ENCODE measurements at places on chromosomes 11 and 22. TPM values are rescaled to one million over a fixed set of nuclear protein-coding genes. Genes with fewer than 3 reads are reported as not detected.

DNA sequence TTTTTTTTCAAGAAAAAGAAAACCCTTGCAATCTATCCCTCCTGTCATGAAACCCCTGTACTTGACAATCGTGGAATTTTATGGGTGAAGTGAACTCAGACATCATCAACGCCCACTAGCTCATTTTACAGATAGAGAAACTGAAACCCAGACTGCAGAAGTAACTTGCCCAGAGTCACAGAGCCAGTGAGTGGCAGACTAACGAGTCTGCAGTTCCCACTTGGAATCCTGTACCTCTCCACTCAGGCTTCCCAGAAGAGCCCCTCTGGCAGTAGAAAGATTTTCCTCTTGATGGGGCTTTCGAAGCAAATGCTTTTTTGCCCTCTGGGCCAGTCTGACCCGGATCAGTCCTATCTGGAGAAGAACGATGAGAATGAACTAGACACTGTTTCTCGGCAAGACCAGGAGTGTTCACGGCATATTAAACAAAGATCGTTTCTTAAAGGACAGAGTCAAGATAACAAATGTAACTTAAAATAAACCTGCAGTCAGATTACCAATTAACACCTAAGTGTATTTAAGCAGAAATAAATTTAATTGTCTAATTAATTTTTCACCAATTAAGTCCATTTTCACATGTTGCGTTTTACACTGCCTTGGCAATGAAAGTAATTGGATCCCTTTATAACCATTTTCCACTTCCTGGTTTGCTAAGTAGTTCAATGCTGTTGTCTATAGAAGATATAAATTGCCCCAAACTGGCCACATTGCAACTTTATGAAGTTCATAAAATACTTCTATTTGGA, 61.3 kb upstream of the CREB3L1 start:
- H3K4me1 ChIP-seq: no peaks in the 10 kb centered on the region
- no peaks in the 10 kb centered on the region for H3K27me3 ChIP-seq
- H3K27ac ChIP-seq: no peak overlapping the region

- peaks cover 18% of the 10 kb centered on the region for H3K4me1 ChIP-seq
- H3K27ac ChIP-seq: peak overlapping the region; percentile 26
- no peak overlapping the region for H3K4me3 ChIP-seq
- H3K36me3 ChIP-seq: no peaks in the 10 kb centered on the region
- no peaks in the 10 kb centered on the region for H3K27me3 ChIP-seq
- peak; percentile 61 for DNase-seq
These were observed 101.6 kb downstream of the SWAP70 start for GRCh38 chr11:9765320-9766101.

DNA sequence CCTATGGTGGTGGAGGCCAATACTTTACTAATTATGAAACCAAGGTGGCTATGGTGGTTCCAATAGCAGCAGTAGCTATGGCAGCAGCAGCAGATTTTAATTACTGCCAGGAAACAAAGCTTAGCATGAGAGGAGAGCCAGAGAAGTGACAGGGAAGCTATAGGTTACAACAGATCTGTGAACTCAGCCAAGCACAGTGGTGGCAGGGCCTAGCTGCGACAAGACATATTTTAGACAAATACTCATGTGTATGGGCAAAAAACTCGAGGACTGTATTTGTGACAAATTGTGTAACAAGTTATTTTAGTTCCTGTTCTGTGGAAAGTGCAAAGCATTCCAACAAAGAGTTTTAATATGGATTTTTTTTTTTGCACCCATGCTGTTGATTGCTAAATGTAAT, 42.6 kb downstream of the PGM2L1 start:
- no peak overlapping the region for H3K4me3 ChIP-seq
- DNase-seq: no peak
- H3K27me3 ChIP-seq: no peaks in the 10 kb centered on the region

GRCh38 chr11:121063728-121064127, 37.3 kb upstream of the TECTA start:
- no peak overlapping the region for H3K27ac ChIP-seq
- peaks cover 33% of the 10 kb centered on the region for H3K36me3 ChIP-seq
- H3K4me1 ChIP-seq: no peaks in the 10 kb centered on the region
- no peak overlapping the region for H3K4me3 ChIP-seq
- DNase-seq: no peak
- no peaks in the 10 kb centered on the region for H3K27me3 ChIP-seq

GRCh38 chr22:25025491-25026400, 73.2 kb downstream of the KIAA1671 start:
- peaks cover 2% of the 10 kb centered on the region for H3K36me3 ChIP-seq
- no peak for DNase-seq
- no peak overlapping the region for H3K4me3 ChIP-seq
- H3K4me1 ChIP-seq: peaks cover 18% of the 10 kb centered on the region

- H3K36me3 ChIP-seq: no peaks in the 10 kb centered on the region
- no peaks in the 10 kb centered on the region for H3K27me3 ChIP-seq
- H3K4me3 ChIP-seq: no peak overlapping the region
- peak overlapping the region; percentile 98 for H3K27ac ChIP-seq
- no peak for DNase-seq
These were observed 148.3 kb upstream of the RASSF10 start for GRCh38 chr11:12860827-12861226.

DNA sequence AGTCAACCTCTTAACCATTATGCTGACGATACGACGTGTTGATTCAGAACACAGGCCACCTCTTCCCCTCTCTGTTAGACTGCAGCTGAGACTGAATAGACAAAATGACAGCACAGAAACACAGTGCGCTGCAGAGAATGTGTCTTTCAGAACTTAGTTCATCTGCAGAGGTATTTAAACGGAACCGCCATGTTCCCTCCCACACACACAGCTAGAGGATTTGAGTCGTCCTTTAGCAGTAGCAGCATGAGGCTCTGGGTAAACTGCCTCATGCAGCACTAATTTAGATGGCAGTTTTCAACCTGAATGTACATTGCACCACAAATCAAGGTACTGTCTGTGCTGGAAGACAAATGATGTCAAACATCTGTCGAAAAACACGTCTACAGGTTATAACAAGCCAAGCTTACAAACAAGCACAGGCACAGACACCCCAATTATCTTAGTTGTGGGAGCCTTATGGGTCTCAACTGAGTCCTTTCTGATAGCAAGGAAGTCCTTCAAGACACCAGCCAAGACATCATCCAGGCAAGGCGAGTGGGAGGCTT, 76.6 kb upstream of the LRRC4C start:
- no peak for DNase-seq
- peaks cover 23% of the 10 kb centered on the region for H3K4me1 ChIP-seq
- H3K36me3 ChIP-seq: no peaks in the 10 kb centered on the region
- H3K27me3 ChIP-seq: no peaks in the 10 kb centered on the region

GRCh38 chr11:58628446-58628845, 6.0 kb downstream of the CNTF start:
- H3K27me3 ChIP-seq: no peaks in the 10 kb centered on the region
- H3K36me3 ChIP-seq: peaks cover 10% of the 10 kb centered on the region
- H3K4me3 ChIP-seq: no peak overlapping the region
- no peak for DNase-seq

- no peaks in the 10 kb centered on the region for H3K27me3 ChIP-seq
- H3K27ac ChIP-seq: no peak overlapping the region
- peaks cover 12% of the 10 kb centered on the region for H3K4me1 ChIP-seq
- no peak for DNase-seq
These were observed 141.9 kb upstream of the TTC12 start for GRCh38 chr11:113172382-113172951.

DNA sequence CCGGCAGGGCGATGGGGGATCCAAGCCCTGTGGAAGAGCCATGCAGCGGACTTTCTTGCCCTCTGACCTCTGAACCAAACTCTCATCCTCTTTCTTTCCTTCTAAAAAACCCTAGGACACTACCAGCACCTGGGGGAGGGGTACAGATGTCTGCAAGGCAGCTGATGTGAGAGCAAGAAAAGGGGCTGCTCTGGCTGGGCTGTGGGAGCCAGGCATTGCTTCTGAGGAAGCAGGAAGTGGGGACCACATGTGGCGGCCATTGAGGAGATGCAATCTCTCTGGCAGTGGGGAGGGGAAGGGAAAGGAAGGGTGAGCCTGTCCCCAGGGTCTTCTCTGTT, 36.0 kb downstream of the FAM83F start:
- H3K4me3 ChIP-seq: no peak overlapping the region
- H3K27ac ChIP-seq: peak overlapping the region; percentile 72
- H3K4me1 ChIP-seq: peaks cover 11% of the 10 kb centered on the region
- no peaks in the 10 kb centered on the region for H3K36me3 ChIP-seq

- no peak overlapping the region for H3K27ac ChIP-seq
- H3K4me3 ChIP-seq: no peak overlapping the region
- DNase-seq: no peak
- H3K27me3 ChIP-seq: no peaks in the 10 kb centered on the region
These were observed 423.0 kb downstream of the TENM4 start for GRCh38 chr11:79017811-79018210.

DNA sequence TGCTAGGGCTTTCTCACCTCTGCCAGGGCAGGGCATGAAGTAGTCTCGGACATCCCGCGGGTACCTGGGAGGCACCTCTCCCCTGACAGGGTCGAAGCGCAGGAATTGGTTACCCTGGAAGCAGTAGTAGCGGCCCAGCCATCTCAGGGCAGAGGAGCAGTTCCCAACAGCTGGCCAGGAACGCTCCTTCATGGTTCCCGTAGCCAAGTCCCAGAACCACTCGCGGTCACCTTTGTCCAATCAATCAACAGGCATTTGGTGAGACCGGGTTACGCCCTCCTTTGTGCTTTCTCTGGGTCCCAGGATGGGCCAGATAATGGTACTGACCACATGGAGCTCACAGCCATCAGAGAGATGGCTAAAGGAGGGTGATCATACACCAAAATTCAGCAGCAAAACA, 3.4 kb downstream of the HPX start:
- no peaks in the 10 kb centered on the region for H3K36me3 ChIP-seq
- H3K4me1 ChIP-seq: no peaks in the 10 kb centered on the region
- no peak for DNase-seq
- no peak overlapping the region for H3K27ac ChIP-seq
- peaks cover 2% of the 10 kb centered on the region for H3K27me3 ChIP-seq

DNA sequence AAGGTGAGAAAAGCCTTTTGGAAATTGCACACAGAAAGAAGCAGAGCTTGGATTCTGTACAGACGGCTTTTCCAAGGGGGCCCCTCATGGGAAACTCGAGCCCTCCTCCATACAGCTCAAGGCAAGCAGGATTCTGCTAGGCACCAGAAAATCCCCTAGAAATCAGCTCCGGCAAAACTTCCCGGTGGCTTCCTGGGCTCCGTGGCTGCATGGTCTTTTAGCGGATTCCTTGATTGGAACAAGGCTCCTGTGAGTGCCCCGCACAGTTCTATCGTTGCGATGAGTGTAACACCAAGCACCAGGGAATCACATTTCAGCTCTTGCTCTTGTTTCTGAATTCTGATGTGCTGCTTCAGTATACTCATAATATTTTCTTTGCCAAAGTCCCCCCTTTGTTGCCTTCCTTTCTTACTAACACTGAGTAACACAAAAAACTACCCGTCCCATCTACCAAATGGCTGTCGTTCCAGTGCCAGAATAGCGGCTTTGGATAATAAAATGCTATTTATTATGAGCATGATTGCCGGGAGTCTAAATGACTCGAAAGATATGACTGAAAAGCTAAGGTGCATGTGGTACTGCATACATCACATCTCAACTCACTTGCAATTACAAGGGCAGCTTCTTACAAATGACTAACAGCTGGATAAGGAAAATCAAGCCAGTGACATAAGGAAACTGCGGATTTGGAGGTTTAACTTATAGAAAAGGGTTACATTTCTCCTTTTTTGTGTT, 494.1 kb downstream of the DLG2 start:
- H3K27me3 ChIP-seq: no peaks in the 10 kb centered on the region
- H3K4me3 ChIP-seq: no peak overlapping the region
- DNase-seq: peak; percentile 23
- peak overlapping the region; percentile 57 for H3K27ac ChIP-seq

GRCh38 chr22:41015003-41015402, 63.8 kb downstream of the RBX1 start:
- no peak overlapping the region for H3K27ac ChIP-seq
- H3K4me3 ChIP-seq: no peak overlapping the region
- no peak for DNase-seq
- peaks cover 1% of the 10 kb centered on the region for H3K4me1 ChIP-seq
- no peaks in the 10 kb centered on the region for H3K36me3 ChIP-seq

DNA sequence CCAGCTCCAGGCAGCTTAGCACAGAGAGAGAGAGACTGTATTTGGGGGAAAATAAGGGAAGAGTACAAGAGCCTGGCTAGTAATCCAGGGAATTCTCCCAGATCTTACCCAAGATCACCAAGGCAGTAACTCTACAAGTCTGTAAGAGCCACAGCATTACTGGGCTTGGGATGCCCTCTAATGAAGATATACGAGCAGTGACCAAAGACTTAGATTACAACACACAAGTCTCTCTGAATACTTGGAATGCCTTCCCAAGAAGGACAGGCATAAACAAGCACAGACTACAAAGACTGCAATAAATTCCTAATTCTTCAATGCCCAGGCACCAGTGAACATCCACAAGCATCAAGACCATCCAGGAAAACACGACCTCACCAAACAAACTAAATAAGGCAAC, 17.7 kb downstream of the DNAJC24 start:
- no peak overlapping the region for H3K4me3 ChIP-seq
- no peak overlapping the region for H3K27ac ChIP-seq
- no peak for DNase-seq
- peaks cover 13% of the 10 kb centered on the region for H3K36me3 ChIP-seq

- no peak overlapping the region for H3K4me3 ChIP-seq
- peaks cover 71% of the 10 kb centered on the region for H3K36me3 ChIP-seq
- H3K27me3 ChIP-seq: no peaks in the 10 kb centered on the region
- no peak overlapping the region for H3K27ac ChIP-seq
- DNase-seq: no peak
These were observed 8.5 kb downstream of the PPFIA1 start for GRCh38 chr11:70278994-70279393.

DNA sequence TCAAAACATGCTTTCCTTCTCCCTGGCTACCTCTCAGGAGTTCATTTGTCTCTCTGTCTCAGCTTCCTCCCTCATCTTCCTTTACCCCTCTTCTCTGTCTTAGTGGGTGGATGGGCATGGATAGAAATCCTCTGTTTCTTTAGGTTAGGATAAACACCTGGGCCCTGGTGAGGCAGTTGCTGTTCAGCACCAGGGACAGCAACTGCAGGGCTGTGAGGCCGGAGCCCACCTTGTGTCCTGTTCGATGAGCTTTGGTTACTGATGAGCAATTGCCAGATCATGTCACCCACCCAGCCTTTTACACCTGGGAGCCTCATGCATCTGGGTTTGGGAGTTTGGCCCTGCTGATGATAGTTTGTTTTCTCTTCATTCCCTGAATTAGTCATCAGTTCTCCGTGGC, 6.1 kb upstream of the CRYBB3 start:
- H3K27me3 ChIP-seq: no peaks in the 10 kb centered on the region
- peak; percentile 43 for DNase-seq
- H3K4me3 ChIP-seq: no peak overlapping the region
- H3K27ac ChIP-seq: no peak overlapping the region
- no peaks in the 10 kb centered on the region for H3K4me1 ChIP-seq
- H3K36me3 ChIP-seq: peaks cover 19% of the 10 kb centered on the region

GGT1 gene
- total RNA-seq: 38.8 TPM

LDHAL6A gene
- not detected for total RNA-seq

KCNJ11 gene
- total RNA-seq: 10.0 TPM

MYBPC3 gene
- 0.07 TPM for total RNA-seq

SLC43A3 gene
- 25.8 TPM for total RNA-seq

NLRP14 gene
- 0.07 TPM for total RNA-seq

TEX54 gene
- total RNA-seq: not detected
